ENCODE measurements at places on chromosomes 7 and 10.
A peak's percentile ranks its signal among the peaks of the same experiment; 100 is the strongest.

GRCh38 chr7:152735443-152736004 lies 24.0 kb upstream of the ACTR3B start:
- H3K27me3 ChIP-seq: no peaks in the 10 kb centered on the region
- H3K4me1 ChIP-seq: peaks cover 13% of the 10 kb centered on the region
- no peak overlapping the region for H3K4me3 ChIP-seq
- no peaks in the 10 kb centered on the region for H3K36me3 ChIP-seq
- no peak overlapping the region for H3K27ac ChIP-seq

DNA sequence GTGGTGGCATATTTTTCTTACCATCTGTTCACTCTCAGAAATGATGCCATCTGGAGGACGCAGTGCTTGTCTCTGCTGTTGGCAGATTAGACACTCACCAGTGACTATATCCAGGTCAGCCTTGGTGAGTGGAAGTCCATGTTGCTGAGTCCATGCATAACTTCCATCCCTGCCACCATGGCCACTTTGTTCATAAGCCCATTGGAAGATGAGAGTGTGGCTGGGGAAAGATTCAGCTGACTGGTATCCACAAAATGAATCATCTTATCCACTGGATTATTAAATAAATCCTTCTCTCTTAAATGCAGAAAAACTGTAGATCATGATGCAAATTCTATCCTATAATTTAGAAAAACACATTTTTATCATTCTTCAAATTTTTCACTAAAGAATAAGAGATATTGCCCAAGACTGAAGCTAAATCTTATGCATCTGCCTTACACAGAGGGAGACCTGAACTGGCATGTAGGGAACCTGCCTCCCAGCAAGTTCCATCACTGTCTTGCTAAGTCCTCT lies 726.9 kb downstream of the TNS3 start:
- no peak for DNase-seq
- no peaks in the 10 kb centered on the region for H3K4me1 ChIP-seq
- H3K4me3 ChIP-seq: no peak overlapping the region
- H3K27ac ChIP-seq: no peak overlapping the region
- no peaks in the 10 kb centered on the region for H3K36me3 ChIP-seq

DNA sequence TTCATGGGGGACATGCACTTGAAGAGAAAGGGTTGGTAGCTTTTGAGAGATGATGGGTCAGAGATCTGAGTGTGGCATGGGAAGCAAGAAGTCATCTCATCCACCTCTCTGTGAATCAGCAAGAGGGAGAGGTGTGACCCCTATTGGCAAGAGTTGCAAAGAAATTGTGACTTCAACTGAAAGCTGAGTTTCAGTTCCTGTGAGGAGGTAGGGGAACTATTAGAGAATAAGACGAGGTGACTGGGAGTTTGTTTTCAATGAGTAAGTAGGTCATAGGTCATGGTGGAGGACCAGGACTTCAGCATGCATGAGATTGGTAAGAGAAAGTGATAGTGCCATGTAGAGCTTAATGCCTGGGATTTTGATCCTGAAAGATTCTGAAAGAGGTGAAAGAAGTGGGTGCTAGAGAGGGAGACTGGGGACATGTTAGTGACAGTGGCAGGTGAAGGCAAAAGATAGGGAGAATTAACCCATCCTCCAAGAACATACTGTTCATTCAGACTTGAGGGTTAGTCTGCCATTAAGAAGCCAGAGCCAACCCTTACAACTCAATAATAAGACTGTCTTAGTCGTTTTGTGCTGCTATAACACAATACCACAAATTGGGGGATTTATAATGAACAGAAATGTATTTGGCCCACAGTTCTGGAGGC lies 75.5 kb upstream of the CAPZA2 start:
- no peak overlapping the region for H3K4me3 ChIP-seq
- H3K4me1 ChIP-seq: peaks cover 3% of the 10 kb centered on the region
- DNase-seq: no peak
- no peaks in the 10 kb centered on the region for H3K27me3 ChIP-seq
- no peak overlapping the region for H3K27ac ChIP-seq
- H3K36me3 ChIP-seq: no peaks in the 10 kb centered on the region

- H3K27me3 ChIP-seq: no peaks in the 10 kb centered on the region
- no peak overlapping the region for H3K27ac ChIP-seq
- H3K36me3 ChIP-seq: no peaks in the 10 kb centered on the region
- no peak for DNase-seq
These were observed 278.7 kb upstream of the NEBL start for GRCh38 chr10:21175797-21176196.

- DNase-seq: no peak
- H3K4me3 ChIP-seq: no peak overlapping the region
- H3K36me3 ChIP-seq: no peaks in the 10 kb centered on the region
- no peak overlapping the region for H3K27ac ChIP-seq
- H3K4me1 ChIP-seq: no peaks in the 10 kb centered on the region
These were observed 42.6 kb downstream of the MAP3K8 start for GRCh38 chr10:30476511-30477155.

- no peak for DNase-seq
- no peaks in the 10 kb centered on the region for H3K36me3 ChIP-seq
- no peak overlapping the region for H3K4me3 ChIP-seq
- no peaks in the 10 kb centered on the region for H3K27me3 ChIP-seq
- H3K27ac ChIP-seq: no peak overlapping the region
These were observed 526.8 kb downstream of the PLXDC2 start for GRCh38 chr10:20343036-20343435.

DNA sequence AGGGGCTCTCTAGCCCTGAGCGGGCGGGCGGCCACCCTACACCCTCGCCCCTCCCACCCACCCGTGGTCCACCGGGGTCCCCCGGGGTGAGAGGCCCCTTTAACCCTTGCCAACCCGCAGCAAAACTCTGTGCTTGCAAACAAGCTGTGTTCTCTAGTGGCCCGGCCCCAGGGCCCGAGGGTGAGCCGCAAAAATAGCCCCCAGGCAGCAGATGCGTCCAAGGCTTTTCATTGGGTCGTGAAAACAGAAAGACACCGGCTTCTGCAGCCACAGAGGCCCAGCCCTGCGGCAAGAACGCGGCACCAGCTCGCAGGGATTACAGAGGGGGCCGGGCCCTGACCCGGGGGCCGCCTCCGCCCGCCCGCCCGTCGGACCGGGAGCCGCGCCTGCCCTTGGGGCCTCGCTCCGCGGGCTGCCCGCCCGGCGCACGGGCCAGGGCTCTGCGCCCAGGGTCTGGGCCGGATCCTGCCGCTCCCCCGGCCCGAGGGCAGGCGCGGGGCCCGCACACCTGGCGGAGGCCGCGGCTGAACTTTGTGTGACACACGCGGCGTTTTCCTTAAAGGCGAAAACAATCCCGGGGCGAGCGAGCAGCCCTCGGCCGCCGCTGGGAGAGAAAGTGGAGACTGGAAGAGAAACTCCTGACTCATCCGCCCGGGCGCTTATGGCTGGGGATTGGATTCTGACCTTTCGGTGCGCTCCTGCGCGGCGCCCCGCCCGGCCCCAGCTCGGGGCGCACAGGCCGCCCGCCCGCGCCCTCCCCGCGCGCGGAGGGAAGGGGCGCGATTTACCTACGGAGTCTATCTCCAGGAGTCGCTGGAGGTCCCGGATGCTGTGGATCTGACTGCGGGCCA lies 2.8 kb downstream of the PDGFA start:
- DNase-seq: no peak
- peak overlapping the region; percentile 63 for H3K4me3 ChIP-seq
- H3K27me3 ChIP-seq: peaks cover 4% of the 10 kb centered on the region
- H3K4me1 ChIP-seq: peaks cover 73% of the 10 kb centered on the region

DNA sequence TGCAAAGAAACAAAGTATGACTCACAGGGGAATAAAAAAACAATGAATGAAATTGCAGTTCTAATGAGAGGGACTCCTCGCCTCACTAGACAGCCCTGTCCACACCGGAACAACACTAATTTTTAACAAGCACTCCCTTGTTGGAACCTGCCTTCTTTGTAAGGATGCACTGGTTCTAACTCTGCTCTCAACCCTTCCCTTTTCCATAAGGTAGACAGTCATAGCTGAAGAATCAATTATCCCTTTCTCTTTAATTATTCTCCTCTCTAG lies 65.1 kb downstream of the TSPAN12 start:
- H3K4me3 ChIP-seq: no peak overlapping the region
- no peaks in the 10 kb centered on the region for H3K36me3 ChIP-seq
- no peak for DNase-seq
- H3K27me3 ChIP-seq: no peaks in the 10 kb centered on the region

DNA sequence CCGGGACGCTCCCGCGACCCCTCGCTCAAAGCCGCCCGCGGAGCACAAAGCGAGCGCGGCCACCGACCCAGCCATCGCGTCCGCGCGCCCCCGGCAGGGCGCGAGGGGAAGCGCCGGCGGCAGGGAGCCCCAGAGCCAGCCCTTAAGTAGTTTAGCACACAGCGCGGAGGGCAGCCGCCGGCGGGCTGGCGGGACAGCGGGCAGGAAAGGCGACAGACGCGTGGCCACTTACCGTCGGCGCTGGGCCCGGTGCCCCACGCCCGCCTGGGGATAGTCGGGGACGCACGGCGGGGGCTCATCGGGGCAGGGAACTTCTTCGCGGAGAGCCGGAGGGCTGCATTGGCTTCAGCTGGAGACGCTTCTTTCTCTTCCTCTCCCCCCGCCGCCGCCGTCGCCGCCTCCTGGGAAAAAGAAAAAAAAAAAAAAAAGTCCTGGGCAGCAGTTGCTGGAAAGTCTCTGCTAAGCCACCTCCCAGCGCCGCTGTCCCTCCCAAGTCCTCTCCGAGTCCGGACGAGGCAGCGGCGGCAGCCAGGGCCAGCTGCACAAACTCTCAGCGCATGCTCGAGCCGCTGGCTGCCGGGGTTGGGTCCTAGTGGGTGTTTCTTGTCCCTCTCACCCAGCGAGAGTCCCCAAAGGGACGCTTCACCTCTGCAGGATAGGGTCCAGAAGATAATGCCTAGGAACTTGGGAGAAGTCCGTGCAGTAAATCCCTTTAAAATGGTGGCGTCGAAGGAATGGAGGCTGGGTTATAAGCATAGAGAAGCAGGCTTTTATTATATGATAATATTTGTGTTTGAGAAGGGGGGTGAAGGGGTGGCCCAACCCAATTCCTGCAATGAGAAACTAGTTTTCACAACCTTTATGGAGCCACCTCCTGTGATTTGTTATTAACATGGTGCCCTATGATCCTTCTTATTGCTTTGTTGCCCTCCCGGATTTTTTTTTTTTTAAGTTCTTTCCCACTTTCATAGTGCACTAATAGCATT lies at the start of gene TSPAN12:
Gene TSPAN12, minus strand, starts transcription at position 557 of the 986 bp plus-strand sequence. CDS start 1,381 bp downstream, outside the sequence.
- H3K27me3 ChIP-seq: no peaks in the 10 kb centered on the region
- DNase-seq: no peak
- H3K4me1 ChIP-seq: peaks cover 14% of the 10 kb centered on the region
- peak within 1 kb of the TSS; percentile 56 for H3K4me3 ChIP-seq
- no peaks in the 10 kb centered on the region for H3K36me3 ChIP-seq
- peak within 1 kb of the TSS; percentile 79 for H3K27ac ChIP-seq

GRCh38 chr7:95777269-95777668 lies 4.9 kb downstream of the DYNC1I1 start:
- no peak overlapping the region for H3K27ac ChIP-seq
- no peak for DNase-seq
- no peak overlapping the region for H3K4me3 ChIP-seq

- H3K4me1 ChIP-seq: no peaks in the 10 kb centered on the region
- no peaks in the 10 kb centered on the region for H3K36me3 ChIP-seq
- H3K4me3 ChIP-seq: no peak overlapping the region
These were observed 30.9 kb downstream of the OCM2 start for GRCh38 chr7:97959046-97959445.

DNA sequence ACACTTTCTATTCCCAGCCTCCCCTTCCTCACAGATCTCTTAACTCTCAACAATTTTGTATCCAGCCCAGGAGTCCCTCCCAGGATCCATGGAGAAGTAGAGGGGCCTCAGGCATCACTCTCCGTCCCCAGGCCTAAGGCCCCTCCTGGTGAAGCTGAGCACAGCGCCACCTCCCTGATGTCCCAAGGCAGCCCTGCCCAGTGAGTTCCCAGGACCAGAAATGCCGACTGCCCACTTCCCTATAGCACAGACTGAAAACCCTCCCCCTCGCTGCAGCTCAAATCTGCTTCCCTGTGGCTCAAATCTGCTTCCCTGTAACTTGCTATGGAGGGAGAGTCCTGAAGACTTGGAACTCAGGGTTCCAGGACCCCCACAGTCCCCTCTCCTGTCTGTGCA lies 35.6 kb downstream of the YKT6 start:
- no peak for DNase-seq
- no peaks in the 10 kb centered on the region for H3K36me3 ChIP-seq
- peaks cover 3% of the 10 kb centered on the region for H3K4me1 ChIP-seq
- no peak overlapping the region for H3K4me3 ChIP-seq
- no peaks in the 10 kb centered on the region for H3K27me3 ChIP-seq

DNA sequence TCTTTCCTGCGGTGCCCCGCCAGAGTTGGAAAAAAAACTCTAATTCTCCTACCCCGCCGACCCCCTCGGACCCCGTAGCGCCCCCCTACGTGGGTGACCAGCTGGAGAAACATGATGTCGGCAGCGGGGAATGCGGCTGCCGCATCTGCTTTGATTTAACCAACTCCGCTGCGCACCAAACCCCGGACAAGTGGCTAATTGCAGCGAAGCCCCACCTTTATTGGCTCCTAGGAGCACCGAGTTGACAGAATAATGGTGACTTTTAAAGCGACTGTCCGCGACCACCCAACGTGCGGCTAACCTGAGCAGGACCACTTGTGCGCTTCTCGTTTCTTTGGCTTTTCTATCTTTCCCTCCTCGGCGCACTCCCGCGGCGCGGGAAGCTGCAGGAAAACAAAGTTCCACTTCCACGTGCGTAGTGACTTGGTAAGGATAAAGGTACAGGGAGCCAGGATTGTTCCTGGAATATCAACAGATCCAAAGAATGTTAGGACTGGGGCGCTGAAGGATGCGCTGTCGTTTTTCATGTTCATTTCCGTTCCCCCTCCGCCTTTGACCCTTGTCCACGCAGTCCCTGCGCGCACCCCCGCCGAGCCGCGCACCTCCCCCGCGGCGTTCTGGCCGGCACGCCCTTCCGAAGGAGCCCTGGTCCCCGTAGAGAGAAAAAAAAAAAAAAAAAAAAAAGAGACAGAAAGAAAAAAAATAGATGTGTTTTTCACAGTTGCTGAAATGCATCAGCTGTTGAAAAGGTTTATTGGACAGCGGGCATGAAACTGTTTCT lies 1.4 kb downstream of the WNT16 start:
- DNase-seq: no peak
- H3K4me1 ChIP-seq: peaks cover 20% of the 10 kb centered on the region
- peak overlapping the region; percentile 65 for H3K27ac ChIP-seq
- H3K36me3 ChIP-seq: no peaks in the 10 kb centered on the region
- no peaks in the 10 kb centered on the region for H3K27me3 ChIP-seq
- peak overlapping the region; percentile 46 for H3K4me3 ChIP-seq

- H3K27me3 ChIP-seq: no peaks in the 10 kb centered on the region
- no peaks in the 10 kb centered on the region for H3K36me3 ChIP-seq
- H3K27ac ChIP-seq: no peak overlapping the region
- H3K4me3 ChIP-seq: no peak overlapping the region
These were observed 564.7 kb upstream of the COBL start for GRCh38 chr7:51881309-51881708.

- H3K27me3 ChIP-seq: no peaks in the 10 kb centered on the region
- H3K27ac ChIP-seq: no peak overlapping the region
- no peak for DNase-seq
- no peak overlapping the region for H3K4me3 ChIP-seq
- H3K4me1 ChIP-seq: no peaks in the 10 kb centered on the region
These were observed 378.4 kb upstream of the SEMA3D start for GRCh38 chr7:85565276-85565675.

GRCh38 chr7:135240441-135240840 lies 6.8 kb downstream of the STRA8 start:
- H3K27ac ChIP-seq: no peak overlapping the region
- H3K36me3 ChIP-seq: no peaks in the 10 kb centered on the region
- DNase-seq: no peak
- no peaks in the 10 kb centered on the region for H3K27me3 ChIP-seq

Data from vagina (tissue), 2 donors.